Activated CD8-positive, alpha-beta memory T cell treated with anti-CD3 and anti-CD28 coated beads, Interleukin-2, amount 50 U/mL, for 48 hours (primary cell): ENCODE measurements at places on chromosomes 4 and X.

- DNase-seq, result no peak
Observed at GRCh38 chrX:23803931-23804381, 21.0 kb downstream of the SAT1 start.

DNA sequence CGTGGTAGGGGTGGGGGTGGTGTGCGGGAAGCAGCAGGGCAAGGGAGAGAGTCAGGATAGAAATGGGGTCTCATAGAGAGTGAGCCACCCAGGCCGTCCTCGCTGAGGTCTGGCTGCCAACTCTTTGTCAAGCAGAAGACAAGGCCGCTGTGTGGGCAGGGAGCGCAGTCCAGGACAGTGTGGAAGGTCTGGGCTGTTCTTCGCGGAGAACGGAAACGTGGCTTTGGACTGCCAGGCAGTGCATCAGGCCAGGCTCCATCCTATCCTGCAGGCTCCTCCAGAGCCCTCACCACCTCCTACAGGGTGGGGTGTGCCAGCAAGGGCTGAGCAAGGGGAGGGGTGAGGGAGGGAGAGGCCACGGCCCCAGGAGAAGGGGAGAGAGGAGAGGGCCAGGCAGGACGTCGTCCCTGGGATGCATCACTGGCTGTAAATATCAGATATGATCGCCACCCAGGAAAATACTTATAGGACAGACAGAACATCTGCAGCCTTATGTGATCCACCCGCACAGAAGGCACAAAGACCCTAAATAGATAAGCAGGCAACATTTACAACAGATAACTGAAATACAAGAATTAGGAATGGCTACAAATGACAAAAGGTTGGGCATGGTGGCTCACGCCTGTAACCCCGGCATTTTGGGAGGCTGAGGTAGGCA lies 85.3 kb downstream of the ABLIM2 start:
- DNase-seq, result no peak

- DNase-seq, result no peak
Observed at GRCh38 chr4:141275834-141276233, 55.1 kb downstream of the ZNF330 start.

GRCh38 chr4:94536649-94537469 lies 85.1 kb downstream of the PDLIM5 start:
- DNase-seq, result no peak
